Activated CD8-positive, alpha-beta memory T cell treated with anti-CD3 and anti-CD28 coated beads for 48 hours (primary cell): ENCODE measurements at places on chromosomes 1 and 21.

- no peak for DNase-seq
Observed at GRCh38 chr1:212595229-212595628, 13.3 kb upstream of the ATF3 start.

DNA sequence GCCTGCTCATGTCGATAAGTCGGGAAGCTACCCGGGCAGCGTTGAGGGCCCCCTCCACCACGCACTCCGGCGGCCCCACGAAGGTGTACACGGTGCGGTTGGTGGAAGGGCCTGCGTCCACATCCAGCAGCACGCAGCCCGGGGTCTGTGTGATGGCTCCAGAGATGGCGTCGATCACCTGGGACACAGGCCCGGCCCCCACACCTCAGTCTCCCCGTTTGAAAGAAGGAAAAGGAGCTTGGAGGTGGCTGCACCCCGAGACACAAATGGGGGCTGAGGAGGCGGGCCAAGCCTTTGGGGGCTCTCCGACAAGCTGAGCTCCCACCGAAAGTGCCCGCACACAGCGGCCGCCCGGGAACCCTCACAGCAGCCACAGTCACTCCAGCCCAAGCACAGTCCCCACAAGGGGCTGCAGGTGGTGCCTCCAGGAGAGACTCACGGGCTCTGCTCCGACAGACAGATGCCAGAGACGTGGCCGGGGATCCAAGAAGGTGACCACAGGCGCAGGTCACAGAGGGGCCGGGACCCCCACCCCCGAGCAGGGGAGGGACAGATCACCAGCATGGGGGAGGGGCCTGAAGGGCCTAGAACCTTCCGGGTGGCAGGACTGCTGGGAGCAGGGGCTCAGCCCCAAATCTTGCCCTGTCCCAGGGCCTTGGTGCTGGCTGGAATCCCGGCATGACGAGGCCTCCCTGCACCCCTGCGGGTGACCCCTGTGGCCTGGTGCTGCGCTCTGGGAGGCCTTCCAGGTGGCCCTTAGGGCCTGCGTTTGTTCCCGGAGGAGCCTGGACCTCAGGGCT, 1.0 kb downstream of the FTCD start:
- no peak for DNase-seq

DNA sequence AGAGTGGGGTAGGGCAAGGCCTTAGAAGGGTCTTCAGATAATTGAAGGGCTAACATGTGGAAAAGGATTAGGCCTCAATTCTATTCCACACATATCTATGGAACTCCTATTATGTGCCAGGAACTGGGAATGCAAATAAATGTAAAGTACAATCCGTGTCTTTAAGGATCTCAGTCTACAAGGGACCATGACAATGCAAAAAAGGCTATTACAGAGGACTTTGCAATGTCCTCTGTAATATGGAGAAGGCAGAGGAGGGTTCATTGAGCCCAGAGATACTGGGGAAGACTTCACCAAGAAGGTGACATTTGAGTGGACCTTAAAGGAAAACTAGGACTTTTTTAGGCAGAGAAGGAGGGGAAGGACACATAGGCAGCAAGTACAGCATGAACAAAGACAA, 4.5 kb upstream of the SCMH1 start:
- no peak for DNase-seq

- DNase-seq, result no peak
Observed at GRCh38 chr21:8993943-8994639, 1527.3 kb upstream of the TPTE start.

DNA sequence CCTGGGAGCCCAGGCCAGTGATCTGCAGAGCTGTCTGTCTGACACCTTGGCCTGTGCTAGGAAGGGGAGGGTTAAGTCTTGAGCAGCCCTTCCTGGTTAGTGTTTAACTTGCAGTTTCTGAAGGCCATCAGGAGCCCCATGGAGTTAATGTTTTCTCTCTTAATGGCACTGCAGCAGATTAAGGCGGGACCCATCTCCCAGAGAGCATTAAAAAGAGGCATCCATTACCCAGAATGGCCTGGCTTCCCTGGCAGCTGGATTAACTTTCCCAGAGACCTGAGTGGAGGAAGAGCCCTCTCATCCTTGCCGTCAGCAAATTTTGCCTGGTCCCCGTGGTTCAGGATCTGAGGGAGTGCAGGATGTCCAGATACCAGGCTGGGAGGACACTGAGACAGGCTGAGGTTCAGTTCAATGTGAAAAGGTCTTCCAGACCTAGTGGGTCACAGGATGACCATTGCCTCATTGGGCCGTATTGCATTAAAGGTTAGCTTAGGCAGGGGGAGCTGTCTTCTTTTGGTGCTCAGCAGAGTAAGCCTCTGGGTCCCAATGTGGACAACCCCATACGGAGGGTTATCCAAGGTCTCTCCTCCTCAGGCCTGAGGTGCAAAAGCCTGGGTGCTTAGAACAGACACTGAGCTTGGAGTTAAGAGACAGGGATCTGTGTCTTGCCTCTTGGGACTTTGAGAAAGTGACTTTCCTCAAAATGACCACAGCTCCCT, 522.6 kb downstream of the PTPRU start:
- no peak for DNase-seq

- DNase-seq, result no peak
Observed at GRCh38 chr1:165949335-165950130, 122.1 kb downstream of the UCK2 start.

GRCh38 chr1:94562519-94563260, 21.1 kb upstream of the F3 start:
- no peak for DNase-seq

- no peak for DNase-seq
Observed at GRCh38 chr1:1182491-1183220, 9.0 kb downstream of the TTLL10 start.

- DNase-seq, result no peak
Observed at GRCh38 chr1:234718496-234719453, 108.8 kb upstream of the IRF2BP2 start.

GRCh38 chr21:38859852-38860251, 54.1 kb downstream of the ETS2 start:
- DNase-seq, result no peak

DNA sequence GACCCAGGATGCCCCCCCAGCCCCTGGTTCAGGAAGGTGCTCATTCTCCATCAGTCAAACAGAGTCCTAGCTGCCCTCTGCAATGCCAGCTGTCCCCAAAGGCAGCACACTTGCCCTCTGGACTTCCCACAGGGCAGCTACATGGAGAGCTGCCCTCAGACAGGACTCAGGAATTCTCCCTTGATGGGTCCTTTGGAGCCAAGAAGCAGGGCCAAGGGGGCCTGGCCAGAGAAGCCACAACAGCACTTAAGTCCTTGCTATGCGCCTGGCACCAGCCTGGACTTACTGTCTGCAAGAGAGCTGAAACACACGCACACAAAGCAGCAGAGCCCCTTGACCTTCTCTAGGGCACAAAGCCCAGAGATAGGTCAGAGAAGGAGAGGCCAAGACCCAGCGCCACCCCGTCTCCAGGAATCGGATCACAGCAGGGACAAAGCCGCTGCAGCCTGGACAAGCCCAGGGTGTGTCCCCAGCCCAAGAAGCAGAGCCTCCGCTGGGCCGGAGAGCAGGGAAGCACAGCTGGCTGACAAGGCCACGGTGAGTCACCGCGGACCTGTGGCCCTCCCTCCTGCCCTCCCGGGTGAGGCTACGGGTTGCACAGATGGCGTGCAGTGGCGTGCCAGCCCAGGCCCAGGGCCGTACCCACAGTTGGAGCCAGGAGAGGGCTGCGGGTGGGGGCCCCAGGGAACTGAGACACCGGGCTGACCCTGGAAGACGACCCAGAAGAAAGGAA, 1.7 kb downstream of the WNT9A start:
- DNase-seq, result no peak

- DNase-seq, result no peak
Observed at GRCh38 chr1:73813716-73814115, 384.3 kb downstream of the LRRIQ3 start.

- no peak for DNase-seq
Observed at GRCh38 chr1:168583571-168583970, 7.2 kb downstream of the XCL1 start.

DNA sequence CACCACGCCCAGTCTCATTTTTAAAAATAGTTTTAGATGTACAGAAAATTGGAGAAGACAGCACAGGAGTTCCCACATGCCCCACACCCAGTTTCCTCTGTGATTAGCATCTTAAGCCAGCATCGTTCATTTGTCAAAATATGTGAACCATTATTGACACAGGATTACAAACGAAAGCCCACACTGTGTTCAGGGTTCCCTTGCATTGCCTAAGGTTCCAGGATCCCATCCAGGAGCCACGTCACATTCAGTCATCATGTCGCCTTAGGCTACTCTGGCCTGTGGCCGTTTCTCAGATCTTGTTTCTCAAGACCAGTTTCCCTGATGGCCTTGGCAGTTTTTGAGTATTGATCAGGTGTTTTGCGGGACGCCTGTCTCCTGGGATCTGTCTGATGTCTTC, 34.7 kb upstream of the TNFRSF1B start:
- no peak for DNase-seq

- no peak for DNase-seq
Observed at GRCh38 chr21:34262469-34262845, 101.3 kb upstream of the KCNE2 start.

- DNase-seq, result peak; percentile 38
Observed at GRCh38 chr1:193058529-193059281, 455 bp downstream of the UCHL5 start.

DNA sequence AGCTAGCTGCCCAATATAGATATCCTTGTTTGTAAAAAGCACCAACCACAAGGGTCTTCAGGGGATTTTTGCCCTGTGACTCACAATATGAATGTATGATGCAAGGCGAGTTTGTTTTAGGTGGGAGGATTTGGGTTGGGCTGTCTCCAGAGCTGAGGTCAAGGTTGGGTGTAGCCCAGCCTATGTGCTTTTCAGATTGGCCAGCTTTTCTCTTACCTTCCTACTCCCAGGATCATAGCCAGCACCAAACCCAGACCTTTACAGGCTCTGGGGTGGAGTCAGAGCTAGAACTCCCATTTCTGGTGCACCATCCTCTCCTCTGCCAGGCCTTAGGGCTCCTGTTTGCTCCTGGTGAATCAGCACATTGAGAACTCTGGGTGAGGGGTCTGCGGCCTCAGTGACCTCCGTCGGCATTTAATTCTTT, 55.6 kb upstream of the GCLM start:
- DNase-seq, result no peak

DNA sequence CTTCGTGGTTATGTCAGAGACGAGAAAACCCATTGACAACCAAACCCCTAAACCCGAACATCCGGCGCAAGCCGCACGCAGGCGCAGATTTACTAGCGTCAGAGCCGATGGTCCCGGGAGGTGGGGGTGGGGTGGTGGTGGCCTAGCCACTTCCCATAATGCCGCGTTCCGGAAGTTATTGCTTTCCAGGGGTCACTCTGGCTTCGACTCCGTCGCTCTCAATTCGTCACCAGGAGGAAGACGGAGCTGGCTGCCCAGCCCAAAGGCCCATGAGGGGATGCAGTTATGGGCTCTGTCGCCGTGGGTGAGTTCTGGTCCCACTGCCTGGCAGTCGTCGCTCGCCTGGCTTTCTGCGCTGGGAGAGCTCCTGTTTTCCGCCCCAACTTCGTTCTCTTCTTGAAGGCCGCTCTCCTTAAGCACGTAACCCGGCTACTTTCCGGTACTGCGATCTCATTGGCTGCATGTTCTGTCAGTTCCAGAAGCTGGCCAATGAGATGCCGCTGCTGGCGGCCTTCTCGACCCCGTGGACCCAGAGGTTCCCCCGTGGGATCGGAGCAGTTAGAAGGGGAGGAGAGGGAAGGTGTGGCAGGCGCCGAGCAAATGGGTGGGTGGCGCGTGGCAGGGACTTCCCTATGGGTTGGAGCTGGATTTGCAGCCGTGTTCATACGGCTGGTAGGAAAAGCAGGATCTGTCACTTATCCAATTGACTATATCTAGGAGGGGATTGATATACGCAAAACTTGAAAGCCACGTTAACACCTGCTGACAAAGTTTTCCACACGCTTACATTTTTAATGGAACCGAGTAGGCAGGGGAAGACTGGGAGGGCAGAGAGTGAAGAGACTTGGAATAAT, at the start of gene USP16:
Gene USP16, plus strand, starts transcription at position 195 of the 854 bp plus-strand sequence. CDS start 3,246 bp downstream, outside the sequence.
- peak; percentile 92 for DNase-seq

GRCh38 chr21:43808832-43809251, 19.5 kb downstream of the RRP1 start:
- DNase-seq, result no peak

DNA sequence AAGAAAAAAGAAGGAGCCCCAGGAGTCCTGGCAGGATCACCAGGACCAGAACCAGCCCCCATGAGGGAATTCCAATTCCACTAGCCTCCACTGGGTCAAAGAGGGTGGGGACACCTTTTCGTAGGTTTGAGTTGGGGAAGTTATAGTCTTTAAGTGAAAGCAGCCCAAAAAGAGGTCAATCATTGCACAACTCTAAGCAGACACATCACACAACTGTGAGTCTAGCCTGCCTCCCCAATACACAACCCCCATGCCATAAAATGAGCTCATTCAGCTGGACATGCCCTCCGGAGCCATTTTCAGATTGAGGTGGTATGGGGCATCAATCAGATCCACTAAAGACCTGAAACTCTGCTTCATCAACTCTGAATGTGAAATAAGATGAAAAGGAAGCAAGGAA, 179.9 kb downstream of the NPHP4 start:
- DNase-seq, result no peak
